Stimulated activated CD8-positive, alpha-beta memory T cell treated with anti-CD3 and anti-CD28 coated beads, Interleukin-7, amount 100 ng/mL, for 1 hour (primary cell): ENCODE measurements at places on chromosomes 1 and 21.

DNA sequence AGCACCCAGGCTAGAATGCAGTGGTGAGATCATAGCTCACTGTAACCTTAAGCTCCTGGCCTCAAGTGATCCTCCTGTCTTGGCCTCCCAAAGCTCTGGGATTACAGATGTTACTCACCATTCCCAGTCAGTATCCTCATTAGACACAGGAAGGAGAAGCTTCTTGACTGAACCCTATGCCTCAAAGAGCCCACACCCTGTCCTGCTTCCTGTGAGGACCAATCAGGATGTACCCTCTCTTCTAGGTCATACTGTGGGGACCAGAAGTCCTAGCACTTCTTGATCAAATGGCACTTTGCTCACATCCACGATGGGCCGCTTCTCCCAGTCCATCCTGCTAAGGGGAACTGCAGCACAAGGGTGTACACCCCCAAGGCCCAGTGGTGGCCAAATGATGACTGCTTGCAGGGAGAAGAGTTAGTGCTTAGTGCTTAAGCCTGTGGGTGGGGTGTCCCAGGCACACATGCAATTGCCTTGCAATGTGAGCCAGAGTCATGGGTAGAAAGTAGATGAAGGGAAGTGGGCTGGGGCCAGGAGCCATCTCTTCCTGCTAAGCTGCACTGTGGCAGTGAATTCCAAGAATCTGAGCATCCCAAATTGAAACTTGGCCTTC is 9.8 kb downstream of the CD34 start:
- no peak for DNase-seq

- no peak for DNase-seq
Observed at GRCh38 chr1:243346468-243346867, 90.6 kb downstream of the SDCCAG8 start.

GRCh38 chr1:172851077-172851476 is 192.2 kb downstream of the FASLG start:
- DNase-seq: no peak

GRCh38 chr1:55234016-55234415 is 18.9 kb upstream of the USP24 start:
- DNase-seq: no peak

DNA sequence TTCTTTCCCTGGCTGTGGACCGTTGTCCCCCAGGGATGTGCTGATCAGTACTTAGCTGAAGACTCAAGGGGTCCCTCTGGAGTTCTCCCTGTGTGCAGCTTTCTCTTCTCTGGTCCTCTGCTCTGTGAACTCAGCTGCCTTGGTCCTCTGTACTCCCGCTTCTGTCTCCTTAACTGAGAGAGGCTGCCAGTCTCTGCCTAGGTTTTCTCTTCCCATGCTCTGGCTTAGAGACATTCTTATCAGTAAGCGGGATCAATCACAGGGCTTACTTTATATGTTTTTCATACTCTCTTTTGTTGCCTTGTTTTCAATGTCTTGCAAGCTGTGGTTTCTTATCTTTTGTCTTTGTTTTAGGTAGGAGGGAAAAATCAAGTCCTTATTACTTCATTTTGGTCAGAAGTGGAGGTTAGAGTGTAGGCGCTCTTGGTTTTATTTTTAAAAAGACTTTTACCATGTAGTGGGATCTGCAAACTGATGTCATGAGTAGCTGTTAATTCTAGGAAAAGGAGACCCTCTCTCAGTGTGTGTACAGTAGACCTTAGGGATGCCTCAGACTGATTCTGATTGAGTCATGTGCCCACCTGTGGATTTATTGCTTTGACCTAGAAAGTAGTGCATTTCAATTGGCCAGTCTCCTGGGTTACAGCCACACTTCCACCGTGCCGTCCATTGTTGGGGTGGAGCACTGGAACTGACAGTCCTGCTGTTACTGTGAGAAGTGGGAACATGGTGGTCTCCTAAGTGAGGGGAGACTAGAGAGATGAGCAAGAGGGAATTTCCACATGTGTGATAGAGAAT is 46.6 kb downstream of the TTC3 start:
- no peak for DNase-seq

- no peak for DNase-seq
Observed at GRCh38 chr1:21648352-21648730, 20.8 kb downstream of the RAP1GAP start.

GRCh38 chr1:62082456-62083363 is 111.9 kb upstream of the L1TD1 start:
- DNase-seq: no peak

DNA sequence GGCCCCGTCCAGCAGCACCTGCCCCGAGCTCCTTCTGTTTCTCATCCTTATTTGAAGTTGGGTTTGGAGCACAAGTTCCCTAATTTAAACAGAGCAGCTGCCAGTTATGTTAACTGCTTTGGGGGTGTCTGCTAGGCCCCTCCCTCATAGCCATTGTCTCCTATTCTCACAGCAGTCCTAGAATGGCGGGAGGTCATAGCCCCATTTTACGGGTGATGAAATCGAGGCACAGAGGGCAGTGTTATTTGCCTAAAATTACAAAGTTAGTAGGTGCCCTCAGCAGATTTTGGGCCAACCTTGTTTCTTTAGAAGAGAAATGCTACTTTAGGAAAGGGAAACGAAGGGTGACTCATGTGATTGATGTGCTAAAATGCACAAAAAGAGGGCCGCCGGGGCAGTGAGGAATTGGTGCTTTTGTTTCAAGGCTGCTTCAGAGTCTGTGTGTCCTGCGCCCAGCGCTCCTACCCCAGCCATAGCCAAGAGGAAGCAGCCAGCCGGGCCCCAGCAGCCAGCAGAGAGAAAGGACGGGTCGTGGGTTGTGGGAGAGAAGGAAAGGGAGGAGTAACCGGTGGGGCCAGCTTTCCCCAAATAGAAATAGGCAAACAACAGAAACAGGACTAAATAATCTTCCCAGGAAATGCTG is 13.0 kb downstream of the VANGL1 start:
- DNase-seq: no peak

- no peak for DNase-seq
Observed at GRCh38 chr21:41765973-41766882, 624 bp downstream of the RIPK4 start.

GRCh38 chr1:75265792-75266191 is 131.6 kb downstream of the LHX8 start:
- no peak for DNase-seq

DNA sequence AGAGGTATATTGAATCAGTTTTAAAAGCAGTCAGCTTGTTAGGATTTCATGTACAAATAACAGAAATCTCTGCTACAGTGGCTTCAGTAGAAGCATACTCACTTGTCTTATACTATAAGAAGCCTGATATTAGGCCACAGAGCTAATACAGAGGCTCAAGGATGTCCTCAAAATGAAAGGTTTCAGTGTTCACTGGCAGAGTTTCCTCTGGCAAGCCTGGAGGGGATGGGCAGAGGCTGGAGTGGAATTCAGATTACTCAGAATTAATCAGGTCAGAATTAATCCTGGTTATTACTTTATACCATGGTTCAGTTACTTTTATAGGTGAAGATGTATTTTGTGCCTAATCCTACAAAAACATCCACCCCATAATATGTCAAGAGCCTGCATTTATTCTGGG is 520.5 kb downstream of the USP25 start:
- DNase-seq: no peak

GRCh38 chr1:111269825-111270406 is 20.7 kb upstream of the CHIA start:
- no peak for DNase-seq

DNA sequence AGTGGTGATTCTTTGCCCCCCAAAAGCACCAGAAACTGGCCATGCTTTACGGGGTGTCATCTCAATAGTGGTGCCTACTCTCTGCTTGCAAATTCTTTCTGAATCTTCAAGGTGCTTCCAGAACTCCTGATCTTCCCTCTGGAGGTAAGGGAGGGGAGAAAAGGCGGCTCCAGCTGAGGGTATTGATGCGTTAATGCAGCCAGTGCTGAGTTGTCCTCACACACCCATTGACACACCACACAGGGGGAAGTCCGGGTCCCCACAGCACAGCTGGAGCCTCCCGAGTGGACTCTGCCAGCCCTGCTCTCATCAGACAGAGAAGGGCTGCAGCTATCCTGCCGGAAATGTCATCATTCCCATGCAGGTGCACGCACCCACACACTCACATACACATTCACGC is 1.2 kb downstream of the VSIG8 start:
- DNase-seq: no peak

DNA sequence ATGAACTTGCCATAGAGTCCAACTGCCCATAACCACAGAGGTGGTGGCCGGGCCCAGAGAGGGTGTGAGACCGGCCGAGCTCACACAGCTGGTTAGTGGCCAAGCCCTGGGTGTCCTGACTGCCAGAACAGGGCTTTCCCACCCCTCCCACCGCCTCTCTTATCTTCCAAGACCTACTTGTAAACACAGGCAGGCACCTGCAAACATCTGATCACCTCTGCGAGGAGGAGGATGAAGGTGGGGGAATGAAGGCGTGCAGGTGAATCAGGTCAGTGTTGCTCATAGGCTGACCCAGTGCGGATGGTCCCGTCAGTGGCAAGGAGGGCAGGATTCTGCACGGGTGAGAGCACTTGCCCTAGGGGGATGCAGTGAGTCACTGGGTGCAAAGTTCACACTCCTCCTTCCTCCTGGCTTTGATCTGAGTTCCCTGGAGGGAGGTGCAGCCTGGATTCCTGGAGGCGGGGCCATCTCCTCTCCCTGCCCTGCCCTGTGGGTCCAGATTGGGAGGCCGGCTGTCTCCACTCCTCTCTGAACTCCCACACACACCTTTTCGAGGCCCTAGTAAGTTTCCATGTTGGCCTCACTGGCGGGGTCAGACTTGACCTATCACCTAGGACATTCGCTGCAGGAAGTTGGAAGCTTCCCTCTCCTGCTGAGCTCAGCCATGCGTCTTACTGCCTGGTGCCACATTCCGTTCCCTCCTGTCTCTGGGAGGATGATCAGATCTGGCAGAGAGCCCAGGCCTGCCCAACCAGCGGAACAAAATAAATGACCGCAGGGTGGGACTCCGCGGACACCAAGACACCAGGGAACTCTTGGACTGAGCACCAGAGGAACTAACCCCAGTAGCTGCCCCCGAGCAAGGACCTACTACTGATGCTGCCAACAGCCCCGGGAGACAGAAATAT is 7.3 kb downstream of the UQCRHL start:
- no peak for DNase-seq

GRCh38 chr1:230215031-230215430 is 148.0 kb downstream of the GALNT2 start:
- no peak for DNase-seq

DNA sequence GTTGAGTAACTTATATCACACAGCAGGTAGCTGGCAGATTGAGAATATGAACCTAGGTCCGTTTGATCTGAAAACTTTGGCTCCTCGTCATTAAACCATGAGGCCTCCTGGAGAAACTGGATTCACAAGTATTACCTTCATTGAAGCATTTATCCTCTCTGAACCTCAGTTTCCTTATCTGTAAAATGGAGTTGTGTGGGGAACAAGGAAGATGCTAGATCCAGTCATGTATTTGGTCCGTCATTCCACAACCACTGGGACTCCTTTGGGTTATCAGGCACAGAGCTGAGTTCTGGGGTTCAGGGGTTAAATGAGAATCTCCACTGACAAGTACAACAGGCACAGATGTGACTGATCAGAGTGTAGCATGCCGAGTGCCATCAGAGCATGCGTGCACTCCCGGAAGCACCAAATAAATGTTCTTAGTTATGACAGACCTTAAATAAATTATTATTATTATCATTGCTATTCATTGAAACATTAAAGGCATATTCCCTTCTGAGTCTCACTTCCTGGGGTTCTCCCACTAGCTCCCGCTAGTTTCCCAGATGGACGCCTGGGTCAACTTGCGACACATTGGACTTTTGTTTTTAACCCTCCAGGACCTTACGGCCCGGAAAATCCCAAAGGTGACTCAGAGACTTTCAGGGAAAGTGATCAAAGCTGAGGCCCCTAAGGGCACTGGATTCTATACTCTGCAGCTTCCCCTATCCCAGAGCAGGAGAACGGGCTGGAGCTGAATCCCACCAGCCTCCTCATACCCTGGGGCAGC is 130.6 kb downstream of the PLPP3 start:
- no peak for DNase-seq

DNA sequence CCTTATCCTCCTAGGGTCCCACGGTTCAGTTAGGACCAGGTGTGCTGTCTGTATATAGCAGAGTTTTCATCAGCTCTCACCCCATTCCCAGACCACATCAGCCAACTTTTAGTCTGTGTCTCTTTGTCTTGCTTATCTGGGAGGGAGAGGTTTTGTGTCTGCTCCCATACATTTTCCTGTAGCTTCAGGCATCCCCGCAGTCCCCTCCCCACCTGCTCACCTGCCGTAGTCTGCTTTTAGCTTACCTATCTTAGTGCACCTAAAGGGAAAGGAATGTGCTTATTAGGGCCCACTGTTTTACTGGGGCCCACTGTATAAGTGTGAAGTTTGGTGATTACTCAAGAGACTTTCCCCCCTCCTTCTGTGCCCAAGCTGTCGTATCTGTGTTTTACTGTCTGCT is 225.1 kb downstream of the PLA2G4A start:
- DNase-seq: no peak

- no peak for DNase-seq
Observed at GRCh38 chr1:228835911-228836310, 100.6 kb downstream of the RHOU start.
